Fibroblast of upper back skin (primary cell): ENCODE measurements at places on chromosomes 12 and 14.
A peak's percentile ranks its signal among the peaks of the same experiment; 100 is the strongest.

DNA sequence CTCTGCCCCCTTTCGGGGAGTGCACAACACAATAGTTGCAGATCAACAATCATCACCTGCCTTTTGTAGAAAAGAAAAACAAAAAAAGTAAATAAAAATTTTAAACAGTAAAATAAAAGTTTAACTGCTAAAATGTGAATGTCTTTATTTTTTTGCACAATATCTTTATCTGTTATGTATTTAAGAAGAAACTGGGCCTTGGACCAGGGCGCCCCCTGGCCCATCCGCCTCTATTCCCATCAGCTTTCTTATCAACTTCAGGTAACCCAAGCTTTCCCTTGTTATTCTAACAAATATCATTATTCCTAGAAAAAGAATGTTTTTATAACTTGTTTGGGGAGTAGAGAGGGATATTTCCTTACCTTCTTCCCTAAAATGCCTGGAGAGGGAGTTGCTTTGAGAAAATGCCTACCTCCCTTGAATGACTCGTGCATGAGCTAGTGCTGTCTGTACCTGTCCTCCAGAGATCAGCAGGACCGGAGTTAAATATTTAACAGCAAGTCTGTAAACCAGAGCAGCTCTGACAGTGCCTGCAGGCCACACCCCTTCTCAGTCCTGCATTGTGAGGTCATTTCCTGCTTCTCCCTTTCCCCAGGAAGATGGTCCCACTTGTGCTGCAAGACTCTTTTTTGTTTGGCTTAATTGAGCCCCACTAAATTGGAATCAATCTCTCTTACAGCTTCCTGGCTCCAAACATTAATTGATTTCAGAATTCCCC, 192.8 kb upstream of the RGS6 start:
- DNase-seq: peak; percentile 21

DNA sequence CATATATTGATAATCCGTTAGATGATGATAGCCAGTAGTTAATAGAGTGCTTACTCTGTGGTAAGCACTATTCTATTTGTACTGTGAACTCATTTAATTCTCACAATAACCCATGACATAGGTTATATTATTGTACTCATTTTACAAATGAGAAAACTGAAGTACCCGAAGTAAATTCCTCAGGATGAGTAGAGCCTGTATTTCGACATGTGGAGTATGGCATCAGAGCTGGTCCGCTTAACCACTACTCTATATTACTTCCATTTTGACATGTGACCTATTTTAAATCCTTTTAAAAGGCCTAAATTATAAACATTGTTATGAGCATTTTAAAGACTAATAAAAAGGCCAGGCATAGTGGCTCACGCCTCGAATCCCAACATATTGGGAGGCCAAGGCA, 8.0 kb upstream of the RAP1B start:
- DNase-seq: no peak

GRCh38 chr12:113245695-113246477, 24.6 kb downstream of the TPCN1 start:
- DNase-seq: peak; percentile 74

DNA sequence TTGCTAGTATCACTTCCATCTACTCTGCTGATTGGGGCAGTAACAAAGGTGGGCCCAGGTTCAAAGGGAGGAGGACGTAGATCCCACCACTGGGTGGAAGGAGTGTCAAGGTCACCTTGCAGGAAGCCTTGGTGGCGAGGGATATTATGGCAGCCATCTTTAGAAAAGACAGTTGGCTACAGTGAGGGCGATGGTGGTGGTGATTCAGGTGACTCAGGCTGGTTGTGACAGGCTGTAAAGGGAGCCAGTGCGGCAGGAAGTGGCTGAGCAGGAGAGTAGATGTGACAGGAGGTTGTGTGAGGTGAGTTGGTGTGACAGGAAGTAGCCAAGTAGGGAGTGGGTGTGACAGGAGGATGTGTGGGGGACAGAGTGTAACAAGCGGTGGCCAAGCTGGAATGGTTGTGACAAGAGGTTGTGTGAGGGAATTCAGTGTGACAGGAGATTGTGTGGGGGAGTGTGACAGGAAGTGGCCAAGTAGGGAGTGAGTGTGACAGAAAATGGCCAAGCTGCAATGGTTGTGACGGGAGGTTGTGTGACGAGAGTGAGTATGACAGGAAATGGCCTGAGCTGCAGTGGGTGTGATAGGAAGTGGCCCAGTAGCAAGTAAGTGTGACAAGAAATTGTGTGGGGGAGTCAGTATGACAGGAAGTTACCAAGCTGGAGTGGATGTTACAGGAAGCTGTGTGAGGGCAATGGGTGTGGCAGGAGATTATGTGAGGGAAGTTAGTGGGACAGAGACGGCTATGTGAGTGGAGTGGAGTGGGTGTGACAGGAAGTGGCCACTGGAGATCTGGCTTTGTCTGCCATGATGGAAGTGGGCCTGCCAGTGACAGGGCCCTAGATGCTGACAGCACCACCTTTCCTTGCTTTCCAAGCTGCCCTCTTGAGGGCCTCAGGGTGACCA, 136.5 kb upstream of the MYL2 start:
- DNase-seq: no peak

GRCh38 chr14:93009471-93010129, 86.7 kb downstream of the CHGA start:
- DNase-seq: no peak

DNA sequence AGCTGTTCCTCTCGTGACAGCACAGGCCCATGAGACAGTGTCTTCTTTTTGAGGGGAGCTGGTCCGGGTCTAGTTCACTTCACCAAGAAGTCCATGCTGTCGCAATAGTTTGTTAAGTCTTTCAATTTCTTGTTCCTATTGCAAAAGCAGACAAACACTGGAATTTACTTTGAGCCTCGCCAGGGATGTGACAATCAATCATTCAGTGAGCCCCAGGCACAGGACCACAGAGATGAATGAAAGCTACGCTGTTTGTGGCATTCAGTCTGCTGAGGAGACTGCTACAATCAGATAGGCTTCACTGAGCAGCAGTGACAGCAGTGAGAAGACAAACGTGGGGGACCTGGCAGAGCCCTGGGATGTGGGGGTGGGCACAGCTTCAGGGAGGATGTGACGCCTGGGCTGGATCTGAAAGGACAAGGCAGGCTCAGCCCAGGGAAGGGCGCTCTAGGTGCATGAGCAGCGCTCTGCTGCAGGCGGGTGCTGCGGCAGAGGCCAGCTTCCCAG, 35.5 kb downstream of the TCTN1 start:
- no peak for DNase-seq

- DNase-seq: no peak
These were observed 65.3 kb downstream of the KLHL28 start for GRCh38 chr14:44896275-44897040.

DNA sequence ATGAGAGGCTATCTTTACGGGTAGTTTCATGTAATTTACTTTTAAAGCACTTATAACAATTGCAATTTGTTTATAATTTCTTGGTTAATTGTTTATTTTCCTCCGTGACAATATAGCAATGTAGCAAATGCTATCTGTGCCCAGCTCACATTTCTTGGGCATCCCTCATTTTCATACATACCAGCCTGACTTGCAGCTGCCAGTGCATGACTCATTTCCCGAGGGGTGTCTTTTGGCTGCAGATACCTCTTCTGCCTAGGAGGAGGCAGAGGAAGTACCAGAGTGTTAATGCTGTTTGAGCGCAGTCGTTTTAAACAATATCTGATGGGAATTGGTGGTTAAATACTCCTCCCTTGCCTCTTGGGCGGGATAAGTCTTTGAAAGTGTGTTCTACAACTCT, 104.2 kb upstream of the ABCD2 start:
- peak; percentile 1 for DNase-seq

GRCh38 chr12:25655702-25656101, 102.6 kb upstream of the LMNTD1 start:
- no peak for DNase-seq

DNA sequence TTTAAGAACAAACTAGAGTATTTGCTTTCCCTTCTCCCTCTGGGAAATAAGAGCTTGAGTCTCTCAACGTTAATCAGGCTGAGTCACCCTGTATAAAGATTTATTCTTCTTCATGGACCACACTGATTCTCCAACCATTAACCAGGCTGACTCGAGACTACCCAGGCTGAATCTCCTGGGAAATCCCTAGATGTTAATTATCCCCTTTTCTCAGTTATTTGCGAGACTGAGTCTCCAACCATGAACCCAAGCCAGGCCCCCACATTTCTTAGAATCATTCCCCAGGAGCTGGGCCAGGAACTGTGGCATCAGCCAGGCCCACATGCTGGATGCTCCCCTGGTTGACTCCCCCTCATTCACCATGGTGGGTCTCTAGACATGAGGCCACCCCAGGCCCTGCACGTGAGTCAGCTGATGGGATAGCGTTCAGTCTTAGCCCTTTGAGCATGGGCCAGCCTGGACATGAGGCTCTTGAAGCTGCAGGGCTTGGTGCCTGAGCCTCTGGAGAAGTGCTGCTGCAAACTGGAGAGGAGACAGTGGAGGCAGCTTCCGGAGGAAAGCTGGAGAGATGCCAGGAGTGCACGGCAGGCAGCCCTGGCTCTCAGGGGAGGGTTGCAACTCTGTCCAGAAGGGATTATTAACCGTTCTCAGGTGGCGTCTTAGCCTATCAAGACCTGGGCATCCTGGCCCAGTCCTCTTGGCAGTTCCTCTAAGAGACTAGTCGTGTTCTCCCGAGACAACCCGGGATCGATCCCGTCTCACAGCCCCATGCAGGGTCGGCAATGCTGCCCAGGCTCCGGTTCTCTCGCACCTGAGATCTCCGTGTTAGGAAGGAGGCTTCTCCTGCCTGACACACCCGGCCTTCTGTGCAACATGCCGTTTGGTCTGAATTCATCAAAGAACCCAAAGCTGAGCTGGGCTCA, 296.6 kb downstream of the ADGRD1 start:
- no peak for DNase-seq

DNA sequence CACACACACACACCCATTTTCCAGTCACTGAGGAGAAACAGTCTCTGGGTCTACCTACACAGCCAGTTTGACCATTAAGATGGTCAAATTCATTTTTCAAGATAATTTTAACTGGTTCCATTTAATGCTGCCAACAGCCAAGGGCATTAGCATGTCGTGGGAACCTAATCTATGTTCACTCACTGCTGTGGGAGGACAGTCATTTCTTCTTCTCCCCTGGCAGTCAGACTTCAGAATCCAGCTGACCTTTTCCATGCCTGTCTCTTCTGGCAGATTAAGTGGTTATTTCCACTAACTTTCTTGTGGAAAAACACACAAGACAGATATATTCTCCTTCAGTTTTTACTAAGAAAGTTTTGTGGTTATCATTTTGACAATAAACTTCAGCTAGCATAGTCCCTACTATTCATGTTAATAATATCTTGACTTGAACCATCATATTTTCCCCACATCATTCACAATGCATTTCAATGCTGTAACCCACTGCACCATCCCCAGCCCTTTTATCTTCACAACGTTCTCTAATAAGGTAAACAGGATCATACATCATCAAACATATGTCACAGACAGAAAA, 82.2 kb downstream of the DAD1 start:
- DNase-seq: no peak

- DNase-seq: no peak
These were observed 749.2 kb downstream of the NOVA1 start for GRCh38 chr14:25848601-25849000.

DNA sequence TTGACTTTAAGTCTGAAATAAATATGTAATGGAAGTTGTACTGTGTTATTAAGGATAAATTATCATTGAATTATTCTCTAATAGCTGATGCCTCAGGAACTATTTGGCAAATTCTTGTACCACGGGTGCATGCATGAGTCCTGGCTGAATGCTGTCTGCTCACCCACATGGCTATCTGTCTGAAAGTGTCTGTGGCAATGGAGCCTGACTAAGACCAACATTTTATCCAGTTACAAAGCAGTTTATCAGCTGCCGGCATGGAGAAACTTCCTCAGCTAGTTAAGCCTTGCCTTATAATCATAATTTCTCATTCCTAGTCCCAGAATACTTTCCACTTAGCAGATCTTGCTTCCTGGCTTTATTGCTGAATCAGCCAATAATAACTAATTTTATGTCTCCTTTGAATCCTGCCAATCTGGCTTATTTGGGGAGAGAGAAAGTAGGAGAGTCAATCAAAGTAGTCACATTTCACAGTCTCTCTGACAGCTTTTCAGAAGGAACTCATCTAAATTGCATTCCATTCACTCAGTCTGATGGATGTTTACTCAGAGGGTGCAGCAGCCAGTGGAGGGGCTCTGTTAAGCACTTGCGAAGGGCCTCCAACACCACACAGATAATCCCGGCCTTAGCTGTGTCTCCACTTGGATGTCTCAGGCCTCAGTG, 280.6 kb upstream of the CLEC14A start:
- no peak for DNase-seq

DNA sequence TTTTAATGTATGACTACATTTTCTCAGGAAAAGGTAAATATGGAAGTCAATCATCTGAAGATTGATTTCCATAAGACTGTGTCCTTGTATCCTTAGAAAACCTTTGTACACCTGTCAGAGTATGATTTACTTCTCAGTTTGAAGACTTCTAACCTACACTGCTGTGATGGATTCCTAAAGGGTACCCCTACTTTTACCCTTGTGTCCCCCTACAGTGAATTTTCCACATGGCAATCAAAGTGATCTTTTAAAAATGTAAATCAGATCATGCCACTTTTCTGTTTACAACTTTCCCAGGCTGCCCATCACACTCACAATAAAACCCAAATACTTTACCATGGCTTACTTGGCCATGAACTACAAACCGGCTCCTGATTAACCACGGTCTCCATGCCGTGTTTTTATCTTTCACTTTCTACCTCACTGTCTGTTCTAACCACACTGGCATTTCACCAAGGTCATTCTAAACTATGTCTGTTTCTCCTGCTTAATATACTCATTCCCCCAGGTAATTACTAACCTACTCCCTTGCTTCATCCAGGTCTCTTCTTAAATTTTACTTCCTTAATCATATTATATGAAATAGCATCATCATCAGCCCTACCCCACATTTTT, 8.1 kb downstream of the DNAI7 start:
- DNase-seq: peak; percentile 51

GRCh38 chr14:34232790-34233189, 229.2 kb downstream of the SPTSSA start:
- DNase-seq: no peak

- no peak for DNase-seq
These were observed 40.6 kb downstream of the SSH1 start for GRCh38 chr12:108816652-108817335.

- DNase-seq: peak; percentile 58
These were observed 57.5 kb downstream of the PLEKHA5 start for GRCh38 chr12:19186722-19187661.

- peak; percentile 39 for DNase-seq
These were observed 101.1 kb upstream of the DCD start for GRCh38 chr12:54749191-54749818.

DNA sequence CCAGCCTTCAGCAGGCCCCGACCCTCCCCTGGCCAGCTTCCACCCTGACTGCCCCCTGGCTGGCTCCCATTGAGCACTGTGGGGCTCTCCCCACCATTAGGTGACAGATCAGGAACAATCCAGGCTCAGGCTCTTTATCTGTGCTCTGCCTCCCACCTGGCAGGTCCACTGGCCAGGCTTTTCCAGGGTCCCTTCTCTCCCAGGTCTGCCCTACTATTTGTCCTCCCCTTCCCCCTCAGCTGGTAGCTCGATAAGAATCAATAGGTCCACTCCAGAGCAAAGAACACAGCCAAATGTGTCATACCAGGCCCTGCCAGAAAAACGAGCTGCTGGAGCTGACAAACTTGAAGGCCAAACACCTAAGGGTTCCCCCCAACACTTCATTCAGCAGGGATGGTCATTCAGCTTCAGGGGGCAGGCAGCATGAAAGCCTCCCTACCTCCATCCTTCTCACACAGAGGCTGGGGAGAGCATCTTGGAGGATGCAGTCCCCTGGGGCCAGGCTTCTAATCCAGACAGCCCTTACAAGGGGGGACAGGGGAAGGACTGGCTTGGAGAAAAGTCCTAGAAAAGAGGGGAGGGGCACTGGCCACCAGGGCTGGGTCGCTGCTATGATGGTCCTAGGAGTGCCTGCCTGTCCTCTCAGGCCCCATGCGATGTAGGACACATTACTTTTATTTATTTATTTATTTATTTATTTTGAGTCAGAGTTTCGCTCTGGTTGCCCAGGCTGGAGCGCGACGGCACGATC, 1.9 kb upstream of the KRT18 start:
- DNase-seq: no peak
